NCI-H2029 (cell line): ENCODE measurements at places on chromosomes 12 and 14.

DNA sequence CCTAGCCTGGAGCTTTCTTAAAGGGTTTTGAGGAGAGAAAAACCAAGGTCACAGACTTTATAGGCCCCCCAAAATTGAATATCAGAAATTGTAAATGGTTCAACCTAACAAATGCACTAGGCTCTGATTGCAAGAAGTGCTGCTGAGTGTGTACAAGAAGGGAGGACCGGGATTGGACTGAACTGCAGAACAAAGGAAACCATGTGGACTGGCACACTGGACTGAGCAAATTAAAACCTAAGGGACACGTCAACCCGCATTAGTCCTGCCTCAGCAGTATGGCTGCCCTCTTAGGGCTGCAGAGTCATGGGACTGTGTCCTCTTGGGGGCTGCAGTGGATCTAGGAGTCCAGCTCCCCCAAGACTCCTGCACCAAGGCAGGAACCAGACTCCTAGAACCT, 842 bp upstream of the CISTR start:
- no peak for DNase-seq

- DNase-seq, result no peak
Observed at GRCh38 chr14:69587389-69587788, 12.7 kb upstream of the CCDC177 start.

DNA sequence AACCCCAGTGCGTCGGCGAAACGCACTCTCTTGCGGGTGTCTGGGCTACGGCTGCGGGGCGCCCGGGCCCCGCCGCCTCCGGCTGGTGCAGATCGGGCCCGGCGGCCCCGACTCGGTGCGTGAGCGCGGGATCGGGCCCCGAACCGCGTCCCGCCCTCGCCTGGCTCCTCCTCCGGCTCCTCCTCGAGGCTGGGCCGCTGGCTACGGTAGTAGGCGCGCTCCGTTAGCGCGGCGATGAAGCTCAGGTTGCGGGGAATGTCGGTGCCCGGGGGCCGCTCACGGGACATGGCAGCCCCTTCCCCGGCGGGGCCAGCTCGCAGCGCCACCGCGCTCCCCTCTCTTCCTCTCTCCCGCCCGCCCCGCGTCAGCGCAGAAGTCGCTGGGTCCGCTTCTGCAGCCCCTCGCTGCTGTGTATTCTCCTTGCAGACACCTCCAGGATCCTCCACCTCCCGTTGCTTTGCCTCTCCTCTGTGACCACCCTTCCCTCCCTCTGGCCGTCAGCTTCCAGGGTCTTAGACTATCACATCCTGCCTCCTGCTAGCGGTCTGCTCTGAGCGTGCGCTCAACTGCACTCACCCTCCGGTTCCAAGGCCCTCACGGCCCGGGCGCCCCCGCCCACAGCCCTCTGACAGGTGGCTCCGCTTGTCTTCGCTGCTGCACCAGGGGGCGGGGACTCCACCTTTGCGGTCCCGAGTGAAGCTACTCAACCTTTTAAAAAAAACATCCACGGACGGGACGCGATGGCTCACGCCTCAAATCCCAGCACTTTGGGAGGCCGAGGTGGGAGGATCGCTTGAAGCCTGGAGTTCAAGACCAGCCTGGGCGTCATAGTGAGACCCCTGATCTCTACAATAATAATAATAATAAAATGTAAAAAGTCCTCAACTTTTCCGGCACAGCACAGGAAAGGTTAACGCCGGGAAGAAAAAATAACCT, at the start of gene PPP1R3E:
Gene PPP1R3E, minus strand, starts transcription at position 570 of the 936 bp plus-strand sequence. Its CDS starts 283 bp downstream, at position 287.
- DNase-seq, result peak; percentile 100

- no peak for DNase-seq
Observed at GRCh38 chr12:110183386-110183785, 59.2 kb downstream of the IFT81 start.

DNA sequence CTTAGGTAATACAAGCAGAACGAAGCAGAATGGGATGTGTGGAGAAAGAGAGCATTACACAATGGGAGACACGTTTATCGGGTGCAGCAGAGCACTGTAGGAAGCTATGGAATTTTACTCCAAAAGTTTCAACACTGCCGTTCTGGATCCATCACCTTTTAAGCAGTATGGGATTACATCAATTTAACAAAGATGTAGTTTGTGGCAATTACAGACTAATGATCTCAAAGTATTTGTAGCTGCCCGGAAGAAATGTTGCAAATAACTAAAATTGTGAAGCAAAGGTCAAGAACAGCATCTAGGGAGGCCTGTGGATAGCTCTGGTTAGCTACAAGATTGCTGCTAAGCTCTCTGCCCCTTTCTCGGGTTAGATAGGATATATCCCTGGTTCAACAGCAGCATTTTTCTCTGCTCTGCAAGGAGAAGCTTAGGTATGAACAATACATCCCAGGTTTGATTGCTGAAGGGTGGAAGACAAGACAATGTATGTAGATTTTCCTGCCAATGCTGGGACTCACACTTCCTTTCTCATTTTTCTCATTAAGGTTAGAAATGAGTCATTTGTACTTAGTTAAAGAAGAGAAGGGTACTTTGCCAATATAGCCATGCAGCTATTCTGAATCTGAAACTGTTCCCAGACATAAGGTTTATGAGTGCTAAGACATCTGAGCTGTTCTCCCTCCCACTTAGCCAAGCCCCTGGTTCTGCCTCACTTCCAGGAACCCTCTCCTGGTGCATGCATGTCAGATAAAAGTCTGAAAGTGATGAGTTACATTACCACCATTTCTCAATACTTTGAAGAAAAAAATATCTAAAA, 75.0 kb upstream of the HIF1A start:
- DNase-seq, result no peak
